Skin of body (tissue), 3 donors: ENCODE measurements at places on chromosomes 7 and 10. TPM values are rescaled to one million over a fixed set of nuclear protein-coding genes. Genes with fewer than 3 reads are reported as not detected.

DNA sequence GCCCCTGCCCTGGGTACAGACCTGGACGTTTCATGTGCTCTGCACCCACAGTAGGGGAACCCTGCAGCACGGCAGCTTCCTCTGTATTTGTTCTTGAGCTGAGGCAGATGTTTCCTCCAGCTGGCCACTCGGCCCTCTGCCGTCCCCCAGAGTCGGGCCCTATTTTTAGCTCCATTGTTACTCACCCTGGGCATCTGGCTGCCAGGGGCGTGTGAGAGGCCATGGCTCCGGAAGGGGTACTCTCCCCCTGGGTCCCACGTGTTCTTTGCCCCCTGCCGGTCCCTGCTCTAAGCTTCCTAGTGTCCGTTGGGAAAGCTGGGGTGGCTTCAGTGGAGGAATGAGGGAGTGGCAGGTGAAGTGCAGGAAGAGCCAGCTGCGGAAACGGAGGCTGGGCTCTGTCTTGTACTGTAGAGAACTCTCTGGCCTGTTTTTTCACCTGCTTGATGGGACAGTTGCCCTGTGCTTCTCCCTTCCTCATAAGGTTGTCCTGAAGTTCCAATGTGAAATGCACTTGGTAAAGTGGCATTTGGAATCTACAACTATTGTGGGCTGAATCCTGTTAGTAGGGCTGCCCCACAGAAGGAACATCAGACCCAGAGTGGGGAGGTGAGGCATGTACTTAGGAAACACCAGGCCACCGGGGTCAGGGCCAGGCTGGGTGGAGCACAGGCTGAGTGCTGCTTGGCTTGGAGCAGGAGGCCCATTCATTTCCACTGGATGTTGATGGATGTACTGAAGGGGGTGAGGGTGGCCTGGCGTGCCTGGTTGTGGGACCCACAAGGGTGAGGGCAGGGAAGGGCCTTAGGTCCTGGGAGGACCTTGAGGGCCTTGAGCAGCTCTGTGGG lies 30.6 kb downstream of the PALD1 start:
- peak; percentile 42 for DNase-seq

- DNase-seq = no peak
These were observed 5.4 kb downstream of the ZC3HAV1 start for GRCh38 chr7:139104091-139104450.

- DNase-seq = no peak
These were observed 155.9 kb downstream of the ATE1 start for GRCh38 chr10:121771966-121772365.

- DNase-seq = no peak
These were observed 105.5 kb downstream of the TPST1 start for GRCh38 chr7:66310620-66311019.

GRCh38 chr10:132684164-132684891 lies 101.6 kb downstream of the NKX6-2 start:
- no peak for DNase-seq

DNA sequence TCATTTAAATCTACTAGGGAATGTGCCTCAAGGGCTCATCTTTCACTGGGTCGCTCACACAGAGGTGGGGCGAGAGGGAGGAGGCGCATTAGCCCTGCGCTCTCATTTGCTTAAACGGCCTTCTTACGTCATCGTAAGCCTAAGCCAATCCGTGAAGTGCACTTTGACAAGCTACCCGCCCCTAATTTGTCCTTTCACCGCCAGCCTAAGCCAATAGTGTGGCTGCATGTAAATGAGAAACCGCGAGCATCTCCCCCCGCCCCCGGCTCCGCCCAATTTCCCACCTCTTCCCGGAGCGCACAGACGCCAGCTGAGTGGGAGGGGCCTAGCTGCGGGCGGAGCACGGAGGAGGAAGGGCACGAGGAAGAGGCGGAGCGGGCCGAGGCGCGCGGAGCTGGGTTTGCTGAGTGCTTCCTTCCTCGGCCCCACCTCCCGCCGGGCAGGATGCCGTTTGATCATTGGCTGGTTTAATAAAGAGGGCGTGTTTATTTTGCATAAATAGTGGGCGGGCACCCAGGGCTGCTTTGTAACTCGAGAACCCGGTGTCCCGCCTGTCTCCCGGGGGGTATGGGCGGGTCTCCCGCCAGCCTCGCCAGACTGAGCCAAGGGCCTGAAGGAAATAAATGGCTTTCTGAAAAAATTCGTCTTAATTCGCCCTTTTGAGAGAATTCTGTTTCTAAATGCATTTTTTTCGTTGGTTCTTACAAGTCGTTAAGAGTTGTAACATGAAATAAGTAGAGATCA lies 289.6 kb upstream of the NFE2L3 start:
- DNase-seq = peak; percentile 100

DNA sequence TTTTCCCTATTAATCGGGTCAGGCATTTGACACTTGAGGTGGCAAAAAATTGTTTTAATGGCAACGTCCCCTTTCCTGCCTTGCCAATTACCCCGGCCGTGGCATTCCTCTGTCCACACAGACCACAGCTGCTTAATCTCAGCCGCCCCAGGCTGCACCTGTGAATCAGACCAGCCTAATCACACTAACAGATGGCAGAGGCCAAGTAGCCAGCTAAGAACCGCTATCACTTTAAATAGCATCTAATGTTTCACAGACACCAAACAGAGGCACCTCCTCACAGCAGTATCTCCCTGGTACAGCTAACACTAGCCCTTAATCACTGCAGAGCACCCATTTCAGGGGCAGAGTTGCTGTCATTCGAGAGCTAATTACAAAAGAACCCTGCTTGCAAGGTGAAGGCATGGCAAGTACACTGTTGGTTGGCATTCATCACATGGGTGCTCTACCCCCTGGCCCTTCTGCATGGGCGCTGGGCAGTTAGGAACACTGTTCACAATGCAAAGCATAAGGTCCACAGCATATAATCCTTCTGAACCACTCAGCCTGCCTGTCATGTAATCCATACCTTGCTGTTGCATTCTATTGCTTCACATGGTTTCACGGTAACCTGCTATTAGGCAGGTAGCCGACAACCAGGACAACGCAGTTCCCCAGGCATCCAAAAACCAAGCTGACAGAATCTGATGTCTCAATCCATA lies 38.8 kb downstream of the FGFR2 start:
- DNase-seq = no peak

DNA sequence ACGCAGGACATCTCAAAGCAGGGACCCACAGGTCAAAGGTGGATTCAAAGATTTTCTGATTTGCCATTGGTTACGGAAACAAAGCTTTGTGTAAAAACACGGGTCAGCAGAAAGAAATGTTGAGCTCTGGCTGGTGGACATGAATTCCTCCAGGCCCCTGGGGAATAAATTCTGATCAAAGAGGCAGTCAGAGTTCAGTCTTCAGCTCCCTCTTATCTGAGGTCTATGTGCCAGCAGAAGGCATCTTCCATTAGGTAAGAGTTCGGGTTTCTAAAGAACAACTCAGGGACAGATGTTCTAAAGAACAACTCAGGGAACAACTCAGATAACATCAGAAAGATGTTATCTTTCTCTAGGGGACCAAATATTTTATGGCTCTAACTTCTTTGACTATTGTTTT lies 64.9 kb upstream of the PALS2 start:
- DNase-seq = no peak

DNA sequence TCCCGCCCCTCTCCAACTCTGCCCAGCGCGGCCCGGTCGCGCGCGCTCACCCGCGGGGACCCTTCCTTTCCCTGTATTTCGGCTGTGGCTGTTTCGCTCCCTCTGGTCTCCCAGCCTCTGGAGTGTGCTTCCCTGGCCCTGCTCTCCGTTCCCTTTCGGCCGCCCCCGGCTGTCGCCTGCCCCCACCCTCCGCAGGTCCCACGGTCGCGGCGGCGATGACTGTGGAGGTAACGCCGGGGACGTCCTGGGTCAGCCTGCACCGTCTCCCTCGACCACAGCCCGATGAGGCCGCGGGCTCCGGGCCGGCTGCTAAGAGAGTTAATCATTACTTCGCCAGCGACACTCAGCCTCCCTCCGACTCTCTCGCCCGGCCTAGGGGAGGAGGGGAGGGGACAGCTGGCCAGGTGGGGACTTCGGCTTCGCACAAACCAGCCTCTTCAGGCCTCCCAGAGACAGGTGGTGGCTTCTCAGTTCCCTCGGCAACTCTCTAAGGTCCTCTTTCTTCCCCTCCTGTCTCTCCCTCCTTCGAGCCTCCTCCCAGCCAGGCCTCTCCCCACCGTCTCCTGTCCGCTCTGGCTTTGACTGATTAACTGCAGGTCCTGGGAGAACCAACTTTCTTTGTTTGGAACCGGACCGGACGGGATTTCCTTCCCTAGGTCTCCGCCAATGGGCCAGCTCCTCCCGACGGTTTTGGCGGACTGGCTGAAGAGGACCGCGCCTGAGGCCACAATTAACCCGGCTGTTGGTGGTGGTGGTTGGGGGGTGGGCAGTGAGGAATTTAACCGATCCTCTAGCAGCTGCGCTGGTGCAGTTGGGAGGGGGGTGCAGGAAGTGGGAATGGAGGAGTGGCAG lies 5.6 kb upstream of the PAX2 start:
- no peak for DNase-seq

GRCh38 chr7:29565982-29566746 lies 2.5 kb downstream of the PRR15 start:
- no peak for DNase-seq

GRCh38 chr7:51279391-51280023 lies 37.1 kb downstream of the COBL start:
- no peak for DNase-seq

DNA sequence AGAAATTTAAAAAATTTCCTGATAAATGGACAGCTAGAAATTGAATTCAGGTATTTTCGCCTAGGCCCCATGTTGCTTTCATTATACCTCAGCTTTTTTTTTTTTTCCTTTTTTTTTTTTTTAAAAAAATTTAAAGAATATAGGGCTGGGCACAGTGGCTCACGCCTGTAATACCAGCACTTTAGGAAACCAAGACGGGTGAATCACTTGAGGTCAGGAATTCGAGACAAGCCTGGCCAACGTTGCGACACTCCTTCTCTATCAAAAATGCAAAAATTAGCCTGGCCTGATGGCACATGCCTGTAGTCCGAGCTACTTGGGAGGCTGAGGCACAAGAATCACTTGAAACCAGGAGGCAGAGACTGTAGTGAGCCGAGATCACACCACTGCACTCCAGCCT lies 334.0 kb downstream of the SORCS1 start:
- DNase-seq = no peak

- DNase-seq = peak; percentile 8
These were observed 117.0 kb upstream of the AMPH start for GRCh38 chr7:38748056-38748610.

- DNase-seq = no peak
These were observed 7.7 kb downstream of the HDAC9 start for GRCh38 chr7:18503126-18503866.

DNA sequence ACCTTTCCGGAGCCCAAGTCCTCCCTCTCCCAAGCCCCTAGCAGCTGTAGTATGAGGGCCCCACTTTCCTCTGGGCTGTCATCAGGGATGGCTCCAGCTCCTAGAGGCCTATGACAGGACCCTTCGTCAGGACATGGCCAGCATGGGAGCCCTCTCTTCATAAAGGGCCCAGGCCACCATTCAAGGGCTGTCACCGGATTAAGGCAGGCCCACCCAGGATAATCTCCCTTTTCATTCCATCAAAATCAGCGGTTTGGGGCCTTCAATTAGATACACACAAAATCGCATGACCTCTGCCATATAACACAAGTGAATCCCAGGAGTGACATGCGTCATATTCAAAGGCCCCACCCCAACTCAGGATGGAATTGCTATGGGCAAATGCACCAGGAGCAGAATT lies 12.2 kb upstream of the GDF10 start:
- DNase-seq = no peak

DNA sequence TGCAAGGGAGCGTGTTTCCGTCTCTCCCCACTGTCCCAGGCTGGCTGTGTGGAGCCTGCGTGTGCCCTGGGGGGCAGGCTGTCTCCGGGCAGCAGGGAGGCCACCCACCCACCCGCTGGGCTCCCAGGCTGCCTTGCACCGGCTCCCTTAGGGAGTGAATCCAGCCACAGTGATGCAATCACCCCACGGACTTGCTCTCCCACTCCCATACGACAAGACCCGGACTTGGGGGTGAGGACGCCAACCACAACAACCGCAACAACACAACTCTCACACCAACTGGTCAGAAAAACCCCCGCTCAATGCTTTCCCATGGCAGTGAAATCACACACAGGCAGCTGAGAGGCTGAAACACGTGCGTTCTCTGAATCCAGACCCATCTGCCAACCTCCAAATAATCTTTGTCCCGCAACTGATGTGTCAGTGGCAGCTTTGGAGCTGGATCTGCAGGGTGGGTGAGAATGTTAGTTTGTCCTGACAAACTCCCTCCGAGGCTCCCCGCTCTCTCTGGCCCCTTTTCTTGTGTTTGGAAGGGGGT lies 62.7 kb upstream of the DDC start:
- no peak for DNase-seq

DNA sequence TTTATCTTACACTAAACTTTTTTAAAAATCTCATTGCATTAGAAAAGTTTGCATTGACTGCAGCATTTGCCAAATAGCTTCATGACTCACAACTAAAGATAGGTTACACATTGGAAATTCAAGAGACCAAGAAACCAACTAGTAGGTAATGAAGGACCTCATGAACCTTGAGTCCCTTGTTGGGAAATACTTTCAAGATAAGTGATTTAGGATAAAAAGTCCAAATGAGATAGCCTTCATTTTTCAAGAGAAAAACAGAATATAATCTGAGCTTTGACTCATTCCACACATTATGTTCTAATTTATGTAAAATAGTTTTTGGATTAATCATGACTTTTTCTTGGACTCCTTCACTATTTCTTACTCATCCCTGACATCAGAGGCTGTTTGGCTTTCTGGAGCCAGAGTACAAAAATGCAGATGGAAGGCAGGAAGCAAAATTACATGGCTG lies 13.1 kb upstream of the LIPF start:
- peak; percentile 59 for DNase-seq

GRCh38 chr7:123652406-123652805 lies 3.3 kb upstream of the LMOD2 start:
- no peak for DNase-seq

DNA sequence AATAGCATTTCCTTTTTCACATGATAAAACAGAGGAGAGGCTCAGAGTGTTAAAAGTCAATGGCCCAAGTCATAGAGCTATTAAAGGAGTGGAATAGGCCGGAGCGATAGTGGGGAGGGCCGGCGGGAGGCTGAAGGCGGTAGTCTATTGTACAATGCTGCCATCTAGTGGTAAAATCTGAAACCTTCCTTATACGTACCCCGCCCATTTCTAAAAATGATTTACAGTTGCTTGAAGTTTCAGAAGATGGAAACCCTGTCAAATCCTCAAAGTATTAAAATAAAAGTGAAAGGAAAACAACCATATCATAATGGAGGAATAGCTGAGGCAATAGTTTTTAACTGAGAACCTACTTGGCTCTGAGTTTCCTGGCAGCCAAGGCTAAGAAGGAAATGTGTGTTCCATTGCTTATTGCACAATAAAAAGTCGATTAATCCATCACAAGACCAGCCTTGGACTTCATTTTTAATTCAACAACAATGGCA lies 209.1 kb downstream of the CCSER2 start:
- DNase-seq = peak; percentile 49

- no peak for DNase-seq
These were observed 692.6 kb downstream of the ZWINT start for GRCh38 chr10:55668326-55668922.

- no peak for DNase-seq
These were observed 5.3 kb downstream of the PAPOLB start for GRCh38 chr7:4856336-4857057.

GRCh38 chr7:112537822-112538387 lies 57.1 kb downstream of the LSMEM1 start:
- no peak for DNase-seq

The GALNT17 gene
- total RNA-seq = 6.3 TPM

The KLF14 gene
- total RNA-seq = 0.89 TPM

The FANK1 gene
- total RNA-seq = 3.1 TPM

The SRGN gene
- total RNA-seq = 153 TPM

The SMNDC1 gene
- total RNA-seq = 13.8 TPM

The BTBD16 gene
- 1.3 TPM for total RNA-seq

The ATP6V1F gene
- total RNA-seq = 48.0 TPM

The MBL2 gene
- total RNA-seq = not detected

The EGR2 gene
- 14.9 TPM for total RNA-seq

The ANXA8L1 gene
- total RNA-seq = 51.0 TPM

The SMKR1 gene
- 0.20 TPM for total RNA-seq
